ENCODE measurements at places on chromosomes 2 and 18.

- DNase-seq = no peak
These were observed 347.6 kb downstream of the RNF144A start for GRCh38 chr2:7264791-7265190.

- no peak for DNase-seq
These were observed 35.5 kb upstream of the KIDINS220 start for GRCh38 chr2:8872821-8873432.

- DNase-seq = no peak
These were observed 330.5 kb upstream of the TCF4 start for GRCh38 chr18:55918444-55918843.

- DNase-seq = no peak
These were observed 567.6 kb downstream of the PLCL1 start for GRCh38 chr2:198371921-198372543.

DNA sequence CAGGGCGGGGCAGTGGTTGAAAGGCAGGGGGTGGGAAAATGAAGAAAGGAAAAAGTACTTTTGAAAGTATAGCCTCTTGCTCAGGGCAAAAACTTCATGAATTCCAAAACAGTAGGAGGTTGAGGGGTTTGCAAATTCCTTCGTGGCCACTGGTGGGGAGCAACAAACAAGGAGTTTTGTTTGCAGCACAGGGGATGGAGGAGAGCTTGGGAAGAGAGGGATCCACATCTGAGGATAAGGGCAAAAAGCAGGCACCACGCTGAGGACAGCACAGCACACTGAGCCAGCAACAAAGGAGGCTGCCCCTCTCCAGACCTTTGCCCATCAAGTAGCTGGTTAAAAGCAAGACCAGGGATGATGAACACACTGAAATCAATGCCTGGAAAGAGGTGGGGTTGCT, 148.9 kb downstream of the TCF4 start:
- no peak for DNase-seq

DNA sequence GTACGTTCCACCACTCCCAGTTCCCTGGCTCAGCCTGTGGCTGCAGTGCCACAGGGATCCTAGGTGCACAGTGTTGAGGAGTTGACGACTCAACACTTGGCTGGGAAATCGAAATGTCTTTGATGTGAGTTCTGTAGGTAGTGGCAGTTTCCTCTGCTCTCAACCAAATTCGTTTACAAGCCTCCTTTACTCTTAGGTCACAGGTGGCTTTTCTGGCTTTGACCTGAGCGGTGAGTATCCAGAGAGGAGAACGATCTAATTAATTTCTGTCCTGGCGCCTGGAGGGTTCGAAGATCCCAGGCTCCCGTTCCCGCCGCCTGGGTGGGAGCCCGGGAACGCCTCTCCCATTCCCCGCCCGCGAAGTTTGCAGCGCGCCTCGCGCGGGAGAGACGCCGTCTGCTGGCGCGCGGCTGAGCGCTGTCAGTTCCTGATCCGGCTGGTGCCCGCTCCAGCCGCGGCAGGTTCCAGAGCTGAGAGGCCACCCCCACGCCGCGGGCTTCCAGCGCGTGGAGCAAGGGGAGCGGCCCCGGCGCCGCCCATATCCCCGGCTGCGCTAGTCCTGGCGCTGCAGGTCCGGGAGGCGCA, at the start of gene LAMA3:
Gene LAMA3, plus strand, starts transcription at position 423 of the 585 bp plus-strand sequence. CDS start 231 bp downstream, outside the sequence.
- DNase-seq = no peak

DNA sequence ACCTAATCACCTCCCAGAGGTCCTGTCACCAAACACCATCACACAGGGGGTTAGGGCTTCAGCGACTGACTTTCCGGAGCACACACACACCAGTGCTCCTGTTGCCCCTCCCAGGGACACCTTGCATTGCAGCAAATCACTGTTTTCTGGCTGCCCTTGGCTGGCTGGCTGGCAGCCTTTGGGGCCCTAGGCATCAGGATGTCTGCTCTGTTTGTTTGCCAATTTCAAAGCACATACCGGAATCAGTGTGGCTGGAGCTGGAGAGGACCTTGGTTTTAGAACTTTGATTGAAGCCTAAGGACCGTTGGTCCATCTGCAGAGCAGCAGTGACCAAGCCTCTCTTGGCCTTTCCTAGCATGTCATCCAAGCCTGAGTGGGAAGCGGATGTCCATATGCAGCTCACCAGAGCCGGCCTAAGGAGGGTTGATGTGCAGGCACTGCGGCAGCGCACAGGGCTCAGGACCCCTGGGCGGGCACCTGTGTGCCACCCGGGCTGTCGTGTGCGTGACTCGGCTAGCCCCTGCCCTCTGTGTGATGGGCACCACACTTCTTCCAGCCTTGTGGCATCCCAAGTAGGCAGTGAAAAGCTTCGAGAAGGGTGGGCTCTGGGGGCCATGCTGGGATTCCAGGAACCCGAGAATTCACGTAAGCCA, 62.1 kb downstream of the GBX2 start:
- DNase-seq = peak; percentile 68

DNA sequence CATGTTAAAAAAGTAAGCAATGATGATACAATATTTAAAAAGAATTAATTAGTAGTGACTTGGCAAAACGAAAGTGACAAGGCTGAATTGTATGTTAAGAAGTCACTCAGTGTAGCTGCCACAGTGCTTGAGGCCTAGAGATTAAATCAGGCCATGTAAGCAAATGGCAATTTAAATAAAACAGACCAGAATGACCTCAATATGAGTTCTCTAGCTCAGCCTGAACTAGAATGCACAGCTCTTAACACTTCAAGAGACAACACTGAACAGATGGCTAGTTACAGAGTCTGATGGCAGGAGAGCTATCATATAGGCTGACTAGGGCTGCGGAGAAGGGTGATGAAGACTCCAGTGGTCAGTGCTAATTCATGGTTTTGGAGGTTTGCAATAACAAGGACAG, 117.9 kb upstream of the ZBTB14 start:
- no peak for DNase-seq

Data from kidney (tissue), 22 donors.